Fibroblast of pulmonary artery (primary cell): ENCODE measurements at places on chromosomes 7 and 10.

GRCh38 chr10:93501650-93502049 lies 5.2 kb downstream of the CEP55 start:
- DNase-seq = peak; percentile 18

GRCh38 chr10:110215286-110216170 lies 8.1 kb downstream of the MXI1 start:
- no peak for DNase-seq

GRCh38 chr10:65571011-65571570 lies 1354.7 kb upstream of the LRRTM3 start:
- DNase-seq = peak; percentile 8

DNA sequence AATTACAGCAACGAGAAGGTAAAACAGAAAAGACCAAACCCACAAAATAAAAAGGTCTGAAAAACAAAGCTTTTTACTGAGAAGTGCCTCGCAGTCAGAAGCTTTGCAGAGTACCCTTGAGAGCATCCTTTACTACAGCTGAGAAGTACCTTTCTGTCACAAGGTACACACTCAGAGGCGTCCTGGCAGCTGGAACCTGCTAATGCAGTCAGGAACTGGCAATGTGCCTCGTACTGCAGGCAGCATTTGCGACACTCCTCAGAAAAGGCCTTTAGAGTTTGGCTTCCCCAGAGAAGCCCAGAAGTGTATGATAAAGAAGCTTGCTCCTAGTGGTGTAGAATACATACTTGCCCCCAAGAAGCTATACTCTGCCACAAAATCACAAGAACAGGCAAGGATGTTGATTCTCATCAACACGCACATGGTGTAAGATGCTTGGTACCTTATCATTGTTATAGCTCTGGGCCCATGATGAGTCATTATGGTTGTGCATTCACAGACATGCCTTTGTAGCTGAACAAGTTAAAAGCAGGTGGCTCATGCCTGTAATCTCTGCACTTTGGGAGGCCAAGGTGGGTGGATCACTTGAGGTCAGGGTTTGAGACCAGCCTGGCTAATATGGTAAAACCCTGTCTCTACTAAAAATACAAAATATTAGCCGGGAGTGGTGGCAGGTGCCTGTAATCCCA lies 2.0 kb upstream of the GTPBP4 start:
- DNase-seq = peak; percentile 66

DNA sequence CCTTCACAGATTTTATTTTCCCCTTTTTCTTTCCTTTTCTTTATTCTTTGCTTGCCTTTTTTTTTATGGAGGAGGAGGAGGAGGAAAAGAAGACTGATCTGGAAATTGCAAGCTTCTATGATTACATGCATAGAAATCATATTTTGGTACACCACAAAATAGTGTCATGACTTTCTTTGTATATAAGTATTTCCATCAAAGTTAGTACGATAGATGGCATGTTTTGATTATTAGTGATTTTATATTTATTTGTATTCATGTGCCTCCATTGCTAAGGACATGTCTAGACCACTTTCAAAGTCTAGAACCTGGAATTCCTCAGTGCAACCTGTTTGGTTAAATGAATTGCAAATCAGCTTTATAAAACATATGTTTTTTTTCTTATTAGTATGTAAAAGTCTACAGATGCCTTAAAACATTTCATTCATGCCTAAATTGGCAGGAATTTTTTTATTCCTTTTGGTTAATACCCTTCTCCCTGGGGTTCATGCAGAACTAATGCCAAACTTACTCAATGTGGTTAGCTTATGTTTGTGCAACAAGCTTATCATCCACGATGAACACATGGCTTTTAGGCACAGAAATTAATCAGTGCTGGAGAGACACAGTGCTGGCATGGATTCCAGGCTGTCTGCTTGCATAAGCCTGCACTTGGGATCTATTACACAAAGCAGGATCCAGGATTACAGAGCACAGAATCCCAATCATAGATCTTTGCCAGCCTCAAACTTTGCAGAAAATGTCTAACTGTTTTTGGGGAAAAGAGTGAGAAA lies 213.1 kb downstream of the CHRM2 start:
- peak; percentile 95 for DNase-seq

DNA sequence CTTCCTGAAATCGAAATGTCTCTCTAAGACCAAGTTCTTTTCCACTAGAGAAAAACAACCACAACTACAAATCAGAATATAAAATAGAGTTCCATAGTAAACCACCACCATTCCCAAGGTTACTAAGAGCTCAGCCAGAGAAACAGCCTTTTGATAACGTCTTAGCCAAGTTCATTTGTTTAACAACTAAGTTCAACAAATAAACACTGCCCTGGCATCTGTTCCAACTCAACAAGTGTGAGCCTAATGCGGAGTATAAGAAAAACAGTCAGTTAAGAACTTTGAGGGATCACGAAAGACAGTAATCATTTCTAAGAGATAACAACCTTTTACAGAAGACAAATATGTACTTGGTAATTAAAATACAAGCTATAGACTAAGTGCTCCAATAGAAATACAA lies 77.3 kb downstream of the CALD1 start:
- DNase-seq = no peak

GRCh38 chr7:31443457-31443856 lies 70.4 kb upstream of the ITPRID1 start:
- peak; percentile 53 for DNase-seq

GRCh38 chr7:43164757-43165156 lies 52.3 kb downstream of the HECW1 start:
- DNase-seq = peak; percentile 94

DNA sequence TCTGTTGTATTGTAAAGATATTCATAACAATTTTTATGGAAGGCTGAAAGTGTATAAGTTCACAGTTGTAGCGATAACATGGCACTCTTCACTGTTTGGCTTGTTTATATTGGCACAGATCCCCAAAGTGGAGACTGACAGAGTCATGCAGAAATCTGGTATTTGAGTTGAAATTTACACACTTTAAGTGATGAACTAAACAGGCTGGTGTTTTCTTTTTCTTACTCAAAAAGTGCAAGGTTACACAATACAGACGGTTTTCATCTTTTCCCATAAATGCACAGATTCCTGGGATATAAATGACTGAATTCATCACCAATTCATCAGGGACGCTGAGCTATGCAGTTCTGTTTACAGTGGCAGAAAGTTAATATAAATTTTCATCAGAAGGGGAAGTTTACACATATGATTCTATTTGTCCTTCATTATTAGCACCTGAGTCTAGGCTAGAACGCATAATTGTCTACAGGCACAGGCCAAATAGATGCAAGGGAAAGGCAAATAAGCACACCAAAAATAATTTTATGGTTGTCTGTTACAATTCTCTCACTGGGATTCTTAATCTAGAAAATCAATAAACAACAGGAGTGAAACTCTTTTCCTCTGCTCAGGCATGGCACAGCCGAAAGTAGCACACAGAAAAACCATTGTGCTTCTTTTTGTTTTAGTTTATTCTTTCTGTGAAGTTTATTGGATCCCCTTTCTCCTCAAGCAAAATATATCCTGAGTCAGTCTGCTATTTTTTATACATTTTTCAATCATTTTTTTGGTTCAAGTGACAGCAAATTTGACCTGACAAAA lies 88.0 kb downstream of the FOXP2 start:
- DNase-seq = peak; percentile 53

GRCh38 chr7:70700941-70701425 lies 431.0 kb upstream of the GALNT17 start:
- DNase-seq = no peak

DNA sequence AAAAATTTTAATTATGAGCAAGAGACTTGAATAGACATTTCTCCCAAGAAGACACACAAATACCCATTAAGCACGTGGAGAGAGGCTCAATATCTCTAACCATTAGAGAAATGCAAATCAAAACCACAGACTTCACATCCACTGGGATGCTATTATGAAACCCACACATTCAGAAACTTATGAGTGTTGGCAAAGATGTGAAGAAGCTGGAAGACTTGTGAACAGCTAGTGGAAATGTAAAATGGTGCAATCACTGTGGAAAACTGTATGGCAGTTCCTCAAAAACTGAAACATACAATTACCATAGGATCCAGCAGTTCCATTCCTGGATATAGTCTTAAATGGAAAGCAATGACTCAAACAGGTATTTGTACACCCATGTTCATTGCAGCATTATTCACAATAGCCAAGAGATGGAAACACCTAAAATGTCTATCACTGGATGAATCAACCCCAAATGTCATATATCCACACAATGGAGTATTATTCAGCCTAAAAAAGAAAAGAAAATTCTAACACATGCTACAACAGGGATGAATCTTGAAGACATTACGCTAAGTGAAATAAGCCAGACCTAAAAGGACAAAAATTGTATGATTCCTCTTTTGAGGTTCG lies 53.5 kb upstream of the FRMD4A start:
- peak; percentile 20 for DNase-seq

DNA sequence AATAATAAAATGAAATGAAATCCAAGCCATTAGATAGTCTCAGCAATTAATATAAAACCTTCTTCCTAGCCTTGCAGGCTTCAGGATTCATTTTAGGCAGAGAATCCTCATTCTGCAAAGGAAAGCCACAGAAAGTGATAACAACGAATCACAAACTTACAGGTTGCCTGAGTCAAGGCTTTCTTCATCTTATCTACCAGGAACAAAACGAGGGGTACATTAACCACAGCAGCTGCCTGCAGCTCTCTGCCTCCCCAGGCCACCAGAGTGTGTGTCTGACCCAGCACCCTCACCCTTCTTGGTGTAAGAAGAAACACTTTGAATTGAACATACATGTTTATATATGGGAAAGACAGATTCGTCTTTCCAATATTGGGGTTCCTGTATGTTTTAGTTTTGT lies 12.5 kb upstream of the TNS3 start:
- no peak for DNase-seq

DNA sequence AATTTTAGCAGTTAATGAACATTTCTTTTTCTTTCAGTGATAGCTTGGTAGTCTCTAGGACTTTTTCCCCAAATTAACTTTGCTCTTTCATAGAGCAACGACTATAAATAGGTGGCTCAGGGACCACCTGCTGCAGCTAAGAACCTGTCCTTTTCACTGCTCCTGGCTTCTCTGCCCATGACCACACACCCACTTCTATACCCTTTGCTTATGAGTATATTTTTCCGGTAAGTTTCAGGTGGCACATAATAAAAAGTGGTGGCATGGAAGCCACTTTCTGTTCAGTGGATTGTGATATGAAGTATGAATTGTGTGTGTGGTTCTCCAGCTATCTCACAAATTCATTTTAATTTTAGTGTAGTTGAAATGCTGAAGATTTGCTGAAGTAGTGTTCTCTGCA lies 1.2 kb downstream of the ING3 start:
- DNase-seq = no peak

GRCh38 chr10:76918106-76918505 lies 719.5 kb downstream of the KCNMA1 start:
- DNase-seq = no peak

- DNase-seq = no peak
Observed at GRCh38 chr10:120988751-120989150, 137.6 kb downstream of the WDR11 start.

DNA sequence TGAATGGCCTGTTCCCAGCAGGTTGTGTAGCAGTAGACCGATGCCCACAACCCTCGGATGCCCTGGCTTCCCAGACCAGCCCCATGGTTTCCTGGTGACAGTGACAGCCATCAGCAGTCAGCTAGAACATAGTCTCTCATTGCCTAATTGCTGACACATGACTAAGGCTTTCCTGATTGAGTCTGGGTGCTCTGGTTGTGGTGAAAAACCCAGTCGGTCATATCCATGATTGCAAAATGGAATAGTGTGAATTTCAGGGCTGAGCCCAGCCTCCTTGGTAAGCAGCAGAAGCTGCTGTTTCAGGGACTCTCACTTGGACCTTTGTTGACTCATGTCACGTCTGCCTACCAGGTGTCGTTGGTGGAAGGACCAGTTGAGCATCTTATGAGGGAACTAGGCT lies 36.6 kb downstream of the POR start:
- peak; percentile 87 for DNase-seq

DNA sequence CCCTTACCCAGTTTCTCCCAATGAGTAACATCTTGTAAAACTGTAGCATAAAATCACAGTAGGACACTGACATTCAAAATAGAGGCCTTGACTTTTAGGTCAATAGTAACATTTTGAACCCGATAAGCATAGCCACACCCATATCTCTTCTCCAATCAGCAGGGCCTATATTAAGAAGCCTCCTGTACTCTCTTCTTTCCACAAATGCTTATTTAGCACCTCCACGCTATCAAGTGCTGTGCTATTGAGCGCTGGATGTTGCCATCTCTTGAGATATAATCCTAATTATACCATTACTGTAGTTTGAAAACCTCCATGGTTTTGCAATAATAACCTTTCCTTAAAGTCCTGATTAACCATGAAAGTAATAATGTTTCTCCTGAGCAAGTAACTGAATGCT lies 40.1 kb upstream of the CBLL1 start:
- no peak for DNase-seq

- no peak for DNase-seq
Observed at GRCh38 chr7:24038993-24039392, 245.0 kb upstream of the NPY start.

DNA sequence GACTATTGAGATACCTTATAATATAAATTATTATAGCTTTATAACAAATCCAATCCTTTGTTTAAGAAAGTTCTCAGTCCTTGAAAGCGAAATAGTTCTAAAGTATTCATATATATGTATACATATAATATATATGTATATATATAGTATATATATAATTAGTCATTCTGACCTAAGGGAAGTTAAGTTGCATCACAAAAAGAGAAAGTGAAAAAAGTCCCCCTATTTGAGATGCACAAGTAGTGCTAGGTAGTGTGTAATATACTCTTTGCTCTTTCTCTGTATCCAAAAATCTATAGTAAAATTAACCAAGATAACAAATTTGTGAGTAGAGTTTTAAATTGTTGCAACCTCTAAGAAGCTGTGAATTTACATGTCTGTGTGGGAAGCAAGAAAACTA lies 13.3 kb upstream of the IFIT1B start:
- no peak for DNase-seq

DNA sequence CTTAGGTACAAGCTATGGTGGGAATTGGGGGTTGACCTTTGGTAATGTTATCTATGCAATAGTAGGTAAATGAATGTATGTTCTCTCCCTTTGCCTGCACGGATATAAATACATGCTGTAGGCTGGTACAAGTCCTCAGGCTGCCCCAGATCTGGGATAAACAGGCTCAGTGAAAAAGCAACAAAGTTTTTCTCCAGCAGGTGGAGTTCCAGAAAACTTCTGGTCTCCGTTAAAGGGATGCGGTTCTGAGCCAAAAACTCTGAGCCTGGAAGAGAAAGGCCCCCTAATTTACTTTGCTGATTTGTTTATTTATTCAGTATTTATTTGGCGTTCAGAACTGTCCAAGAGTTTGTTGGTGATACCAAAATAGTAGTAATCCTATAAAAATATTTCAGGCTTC lies 204.7 kb downstream of the ADRA2A start:
- DNase-seq = no peak

DNA sequence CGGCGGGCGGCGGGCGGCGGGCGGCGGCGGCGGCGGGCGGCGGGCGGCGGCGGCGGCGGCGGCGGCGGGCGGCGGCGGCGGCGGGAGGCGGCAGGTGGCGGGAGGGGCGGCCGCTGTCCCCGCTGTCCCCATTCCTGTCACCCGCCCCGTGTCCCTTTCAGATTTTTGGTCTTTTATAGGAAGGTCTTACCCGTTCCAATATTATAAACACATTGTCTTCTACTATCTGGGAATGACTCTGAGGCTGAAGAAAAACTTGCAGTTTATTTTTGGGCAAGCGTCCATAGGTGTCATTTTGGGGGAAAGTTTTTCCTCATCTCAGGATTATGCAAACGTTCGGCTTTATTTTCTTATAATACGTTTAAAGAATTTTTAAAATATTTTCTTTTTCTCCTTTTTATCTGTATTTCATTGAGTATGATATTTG lies 578 bp downstream of the ZNF713 start:
- peak; percentile 10 for DNase-seq
